ENCODE measurements at places on chromosomes 2 and 18.

DNA sequence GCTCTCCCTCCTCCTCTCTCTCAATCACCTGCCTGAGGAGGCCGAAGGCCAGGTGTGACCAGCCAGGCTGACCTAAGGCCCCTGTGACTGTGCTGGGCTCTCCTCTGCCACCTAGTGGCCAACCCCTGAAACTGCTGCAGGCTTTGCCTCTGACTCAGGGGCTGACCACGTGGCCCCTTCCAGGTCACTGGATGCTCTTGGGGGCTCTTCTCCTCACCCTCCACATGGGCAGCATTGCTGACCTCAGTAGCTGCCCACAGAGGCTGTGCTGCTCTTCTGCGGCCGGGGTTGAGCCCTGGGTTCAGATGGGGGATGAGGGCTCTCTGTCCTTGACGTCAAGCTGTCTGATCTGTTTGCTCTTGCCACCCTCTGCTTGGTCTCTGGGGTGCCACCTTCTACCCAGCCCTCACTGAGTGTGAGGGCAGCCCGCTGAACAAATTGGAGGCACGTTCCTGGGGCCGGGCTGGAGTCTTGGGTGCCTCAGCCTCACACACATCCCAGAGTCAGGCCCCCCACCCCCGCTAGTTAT lies 122.7 kb downstream of the TWIST2 start:
- peak; percentile 74 for DNase-seq

DNA sequence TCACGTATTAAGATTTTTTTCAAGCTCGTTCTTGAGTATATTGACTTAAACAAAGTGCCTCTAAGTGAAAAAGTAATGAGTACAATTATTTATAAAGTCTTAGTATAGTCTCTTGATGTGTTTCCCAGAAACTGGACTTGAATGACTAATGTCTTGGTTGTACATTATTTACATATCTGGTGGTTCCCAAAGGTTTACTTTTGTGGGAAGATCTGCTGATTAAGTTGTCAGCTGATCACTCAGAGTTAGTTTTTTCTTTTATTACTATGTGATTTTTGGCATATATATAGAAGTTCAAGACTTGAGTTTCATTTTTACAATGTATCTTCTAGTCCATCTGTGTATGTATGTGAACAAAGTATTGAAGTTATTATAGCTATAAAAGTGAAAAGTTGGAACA lies 29.5 kb downstream of the RNF144A start:
- peak; percentile 68 for DNase-seq

GRCh38 chr2:108363024-108363907 lies 14.5 kb upstream of the SULT1C4 start:
- DNase-seq, result no peak

DNA sequence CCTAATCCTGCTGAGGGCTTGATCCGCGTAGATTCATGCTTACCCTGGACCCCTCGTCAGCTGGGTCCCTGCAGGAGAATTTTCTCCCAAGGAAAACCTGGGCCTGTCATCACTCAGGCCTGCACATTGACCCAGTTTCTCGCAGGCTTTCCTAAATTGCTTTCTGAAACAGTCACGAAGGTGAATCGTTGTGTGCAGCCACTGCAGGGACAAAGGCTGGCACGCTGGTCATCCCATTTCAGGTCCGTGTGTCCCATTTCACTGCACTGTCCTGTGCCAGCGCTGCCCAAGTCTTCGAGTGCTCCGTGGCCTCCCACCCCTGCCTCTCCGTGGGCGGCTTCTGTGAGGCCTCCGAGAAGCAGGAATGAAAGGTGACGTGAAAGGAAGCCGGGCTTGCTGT lies 62.8 kb upstream of the YWHAQ start:
- no peak for DNase-seq

- no peak for DNase-seq
Observed at GRCh38 chr18:33781429-33781828, 203.4 kb downstream of the ASXL3 start.

GRCh38 chr2:128215897-128216642 lies 102.6 kb downstream of the HS6ST1 start:
- no peak for DNase-seq

DNA sequence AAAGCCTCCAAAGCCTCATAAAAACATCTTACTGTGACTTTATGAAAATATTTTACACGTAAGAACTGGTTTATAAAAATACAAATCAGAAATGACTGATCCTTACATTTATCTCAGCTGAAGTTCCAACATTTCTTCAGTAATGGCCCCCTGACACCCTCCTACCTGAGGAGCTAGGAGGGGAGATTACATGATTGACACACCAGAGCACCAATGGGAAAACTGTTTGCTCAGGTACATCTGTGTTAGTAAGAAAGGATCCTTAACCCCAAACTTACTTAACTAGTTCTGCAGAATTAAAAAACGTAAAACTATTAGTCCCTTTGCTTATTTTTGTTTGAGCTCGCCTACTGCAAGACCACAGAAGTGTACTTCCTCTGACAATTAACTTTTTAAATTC lies 27.0 kb downstream of the ENOSF1 start:
- DNase-seq, result no peak

DNA sequence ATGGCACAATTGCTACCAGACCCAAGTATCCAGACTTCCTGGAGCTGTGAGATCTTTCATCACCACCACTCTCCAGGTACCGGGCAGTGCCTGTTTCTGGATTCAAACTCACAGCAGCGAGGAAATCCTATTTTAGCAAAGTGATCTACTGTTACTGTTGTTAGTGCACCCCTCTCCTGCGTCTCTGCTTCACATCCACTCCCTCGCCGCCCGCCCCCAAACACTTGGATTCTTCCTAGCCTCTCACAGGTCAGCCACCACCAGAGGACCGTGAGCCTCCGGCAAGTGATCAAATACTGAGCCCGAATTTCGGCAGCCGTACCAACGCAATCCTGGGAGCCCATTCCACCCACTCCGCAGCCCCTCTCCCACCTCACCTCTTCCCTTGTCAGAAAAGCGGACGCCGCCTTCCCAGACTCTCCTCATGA lies 519 bp downstream of the METTL4 start:
- DNase-seq, result peak; percentile 72

GRCh38 chr2:240737512-240737911 lies 45.8 kb downstream of the AQP12A start:
- no peak for DNase-seq

DNA sequence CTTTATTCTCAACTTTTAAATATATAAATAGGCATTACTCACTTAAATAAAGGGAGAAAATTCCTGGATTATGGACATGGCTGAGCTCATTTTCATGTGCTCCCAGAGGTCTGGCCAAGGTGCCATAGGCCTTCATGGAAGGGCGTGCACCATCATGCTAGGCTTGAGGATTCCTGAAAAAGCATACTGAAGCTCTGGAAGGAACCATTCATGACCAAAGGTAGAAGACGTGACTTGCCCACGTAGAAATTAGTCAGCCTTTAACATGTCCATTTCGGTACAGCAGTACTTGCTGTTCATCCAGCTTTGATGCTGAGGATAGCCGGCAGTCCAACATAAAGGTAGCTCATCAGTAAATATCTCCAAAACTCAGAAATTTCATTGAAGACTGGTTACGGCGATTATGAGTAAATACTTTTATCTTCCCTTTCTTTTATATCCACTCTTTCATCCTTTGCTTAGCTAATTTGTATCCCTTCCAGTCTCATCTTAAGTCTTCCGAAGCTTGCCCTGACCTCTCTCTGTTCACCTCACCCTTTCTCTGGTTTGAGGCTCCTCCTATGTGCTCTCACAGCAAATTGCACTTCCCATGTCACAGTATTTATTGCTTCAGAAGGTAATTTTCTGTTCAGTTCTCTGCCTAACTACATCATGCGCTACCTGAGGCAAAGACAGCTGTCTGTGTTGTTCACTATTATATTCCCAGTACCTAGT lies 32.3 kb upstream of the ASNSD1 start:
- DNase-seq, result no peak

DNA sequence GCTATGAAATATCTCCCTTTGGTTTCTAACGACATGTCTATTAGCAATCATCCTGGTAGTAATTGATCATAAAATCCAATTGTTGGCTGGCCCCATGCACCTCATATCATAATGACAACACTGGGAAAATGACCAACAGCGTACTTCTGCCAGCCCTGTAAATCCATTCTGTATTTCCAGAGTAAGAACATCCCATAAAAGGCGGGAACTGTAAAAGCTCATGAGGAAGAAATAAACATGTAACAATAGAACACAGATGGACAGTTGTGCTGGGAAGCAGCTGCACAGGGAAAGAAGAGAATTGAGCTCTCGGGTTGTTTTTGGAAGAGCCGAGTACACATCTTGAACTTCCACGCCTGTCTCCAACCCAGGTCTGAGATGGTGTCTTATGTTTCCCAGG lies 218.7 kb downstream of the CMPK2 start:
- DNase-seq, result no peak

DNA sequence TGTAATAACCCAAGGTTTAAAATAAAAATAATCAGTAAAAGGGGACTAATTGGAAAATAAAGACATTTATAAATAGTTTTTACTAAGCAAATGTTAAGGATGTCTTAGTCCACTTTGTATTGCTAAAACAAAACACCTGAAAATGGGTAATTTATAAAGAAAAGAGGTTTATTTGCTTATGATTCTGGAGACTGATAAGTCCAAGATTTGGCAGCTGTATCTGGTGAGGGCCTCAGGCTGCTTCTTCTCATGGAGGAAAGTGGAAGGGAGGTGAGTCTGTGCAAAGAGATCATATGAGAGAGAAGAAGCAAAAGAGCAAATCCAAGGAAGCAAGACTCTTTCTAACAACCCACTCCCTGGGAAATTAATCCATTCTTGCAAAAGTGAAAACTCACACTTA lies 299.5 kb downstream of the DSC3 start:
- no peak for DNase-seq

- DNase-seq, result no peak
Observed at GRCh38 chr18:35974181-35974580, 1.7 kb downstream of the RMP24 start.

GRCh38 chr2:120606280-120606679 lies 129.4 kb upstream of the GLI2 start:
- no peak for DNase-seq

DNA sequence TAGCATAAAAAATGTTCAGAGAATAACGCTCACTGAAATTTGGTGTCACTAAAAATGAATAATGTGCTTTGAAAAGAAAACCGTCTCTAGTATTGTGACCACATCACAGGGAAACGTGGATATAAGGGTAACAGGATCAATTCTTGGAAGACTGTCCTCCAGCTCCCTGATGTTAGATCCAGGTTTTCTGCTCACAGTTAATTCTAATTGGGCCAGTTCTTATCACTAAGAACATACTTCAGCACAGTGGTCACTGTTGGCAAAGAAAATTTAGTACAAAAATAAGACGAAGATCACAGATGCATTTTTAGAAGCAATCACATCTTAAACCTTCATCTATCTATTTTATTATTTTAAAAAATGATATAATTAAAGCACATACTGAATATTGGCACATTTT lies 57.0 kb upstream of the CD226 start:
- peak; percentile 66 for DNase-seq

- DNase-seq, result no peak
Observed at GRCh38 chr2:219536967-219537366, 6.6 kb downstream of the CHPF start.

- DNase-seq, result peak; percentile 60
Observed at GRCh38 chr2:61018318-61018755, 282 bp upstream of the PUS10 start.

- DNase-seq, result peak; percentile 80
Observed at GRCh38 chr2:43611987-43612894, 16.4 kb upstream of the THADA start.

- DNase-seq, result no peak
Observed at GRCh38 chr18:77911971-77912605, 662.4 kb downstream of the GALR1 start.

DNA sequence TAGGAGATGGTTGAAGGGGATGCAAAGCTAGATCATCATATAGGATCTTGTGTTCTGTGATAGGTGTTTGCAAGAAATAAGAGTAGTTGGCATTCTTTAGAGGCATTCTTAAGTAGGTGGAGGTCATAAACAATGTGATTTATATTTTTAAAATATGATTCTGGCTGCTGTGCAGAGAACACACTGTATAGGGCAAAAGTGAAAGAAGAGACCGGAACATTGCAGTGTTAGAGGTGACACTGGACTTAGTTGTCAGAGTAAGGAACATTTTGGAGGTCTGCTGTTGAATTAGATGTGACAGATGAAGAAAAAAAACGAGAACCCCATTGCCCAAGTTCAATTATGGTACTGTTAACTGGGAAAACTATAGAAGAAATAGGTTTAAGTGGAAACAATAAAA lies 37.7 kb downstream of the HAT1 start:
- DNase-seq, result no peak

GRCh38 chr18:79944746-79945117 lies 6.7 kb downstream of the SLC66A2 start:
- DNase-seq, result no peak

DNA sequence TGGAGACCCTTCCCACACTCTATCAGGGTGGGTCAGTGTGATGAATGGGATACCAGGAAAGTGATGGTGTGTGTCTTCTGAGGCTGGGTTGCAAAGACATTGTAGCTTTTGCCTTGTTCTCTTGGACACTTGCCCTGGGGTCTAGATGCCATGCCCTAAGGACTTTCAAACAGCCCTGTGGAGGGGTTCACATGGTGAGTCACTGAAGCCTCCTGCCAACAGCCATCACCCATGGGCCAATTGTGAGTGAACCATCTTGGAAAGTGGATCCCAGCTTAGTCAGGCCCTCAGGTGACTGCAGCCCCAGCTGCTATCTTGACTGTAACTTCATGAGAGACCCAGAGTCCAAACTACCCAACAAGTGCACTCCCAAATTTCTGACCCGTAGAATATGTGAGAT lies 25.8 kb upstream of the IGFBP5 start:
- no peak for DNase-seq

- no peak for DNase-seq
Observed at GRCh38 chr18:60421356-60422118, 49.0 kb upstream of the MC4R start.

DNA sequence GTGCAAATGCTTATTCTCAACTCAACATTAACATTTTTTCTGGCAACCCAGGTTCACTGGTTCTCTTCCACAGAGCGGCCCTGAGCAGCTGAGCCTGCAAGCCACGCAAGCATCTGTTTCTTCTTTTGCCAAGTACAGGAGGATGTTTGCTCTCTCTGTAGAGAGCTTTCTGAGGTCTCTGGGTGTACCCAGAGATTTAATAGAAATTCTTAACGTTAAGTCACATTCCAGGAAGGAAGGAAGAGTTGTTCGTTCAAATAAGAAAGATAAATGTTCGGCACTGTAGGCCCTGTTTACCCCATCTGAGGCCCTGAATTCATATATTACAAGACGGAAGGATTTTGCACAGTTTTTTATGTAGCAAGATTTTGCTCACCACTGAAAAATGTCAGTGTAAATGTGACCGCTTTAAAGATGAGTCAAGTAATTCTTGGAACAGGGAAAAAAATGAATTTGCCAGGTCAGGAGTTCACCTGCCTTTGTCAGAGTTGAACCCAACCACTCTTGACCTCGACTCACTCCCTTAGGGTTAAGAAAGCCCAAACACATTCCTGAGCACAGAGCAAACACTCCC lies 30.1 kb downstream of the KCTD18 start:
- peak; percentile 67 for DNase-seq

GRCh38 chr18:44342946-44343345 lies 337.7 kb upstream of the SETBP1 start:
- no peak for DNase-seq

GRCh38 chr2:105104208-105104731 lies 66.4 kb downstream of the MRPS9 start:
- no peak for DNase-seq

- DNase-seq, result peak; percentile 98
Observed at GRCh38 chr2:112794131-112794733, 9.9 kb upstream of the IL1A start.
